RPMI8226 (cell line): ENCODE measurements at places on chromosomes 16 and 17.

DNA sequence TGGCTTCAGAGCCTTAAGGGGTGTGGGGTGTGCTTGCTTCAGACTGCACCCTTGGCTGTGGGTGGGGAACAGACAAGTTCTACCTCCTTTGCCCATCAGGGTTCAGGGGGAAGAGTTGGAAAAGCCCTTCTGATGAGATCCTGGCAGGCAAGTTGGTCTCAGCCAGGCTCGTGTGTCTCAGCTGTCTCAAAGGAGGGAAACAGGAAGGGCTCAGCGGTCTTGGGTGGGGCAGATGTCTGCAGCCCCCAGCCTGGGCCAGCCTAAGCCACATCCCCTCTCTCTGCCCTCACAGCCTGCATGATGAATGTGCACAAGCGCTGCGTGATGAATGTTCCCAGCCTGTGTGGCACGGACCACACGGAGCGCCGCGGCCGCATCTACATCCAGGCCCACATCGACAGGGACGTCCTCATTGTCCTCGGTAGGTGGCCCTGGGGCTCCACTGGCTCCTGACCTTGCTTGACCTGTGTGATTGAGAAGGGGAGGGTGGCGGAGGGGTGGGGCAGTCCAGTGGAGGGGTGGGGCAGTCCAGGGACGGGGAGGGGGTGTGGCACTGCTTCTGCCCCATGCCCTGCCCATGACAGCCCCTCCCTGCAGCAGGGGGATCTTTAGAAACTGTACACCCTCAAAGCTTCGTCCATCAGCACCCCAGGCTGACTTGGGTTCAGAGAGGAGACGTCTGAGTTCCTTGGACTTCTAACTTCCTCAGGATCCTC, 199.5 kb downstream of the PRKCB start:
- no peak for DNase-seq

GRCh38 chr16:84922351-84923120, 88.8 kb downstream of the ZDHHC7 start:
- DNase-seq: no peak

GRCh38 chr16:27312580-27313421, 973 bp upstream of the IL4R start:
- DNase-seq: no peak

DNA sequence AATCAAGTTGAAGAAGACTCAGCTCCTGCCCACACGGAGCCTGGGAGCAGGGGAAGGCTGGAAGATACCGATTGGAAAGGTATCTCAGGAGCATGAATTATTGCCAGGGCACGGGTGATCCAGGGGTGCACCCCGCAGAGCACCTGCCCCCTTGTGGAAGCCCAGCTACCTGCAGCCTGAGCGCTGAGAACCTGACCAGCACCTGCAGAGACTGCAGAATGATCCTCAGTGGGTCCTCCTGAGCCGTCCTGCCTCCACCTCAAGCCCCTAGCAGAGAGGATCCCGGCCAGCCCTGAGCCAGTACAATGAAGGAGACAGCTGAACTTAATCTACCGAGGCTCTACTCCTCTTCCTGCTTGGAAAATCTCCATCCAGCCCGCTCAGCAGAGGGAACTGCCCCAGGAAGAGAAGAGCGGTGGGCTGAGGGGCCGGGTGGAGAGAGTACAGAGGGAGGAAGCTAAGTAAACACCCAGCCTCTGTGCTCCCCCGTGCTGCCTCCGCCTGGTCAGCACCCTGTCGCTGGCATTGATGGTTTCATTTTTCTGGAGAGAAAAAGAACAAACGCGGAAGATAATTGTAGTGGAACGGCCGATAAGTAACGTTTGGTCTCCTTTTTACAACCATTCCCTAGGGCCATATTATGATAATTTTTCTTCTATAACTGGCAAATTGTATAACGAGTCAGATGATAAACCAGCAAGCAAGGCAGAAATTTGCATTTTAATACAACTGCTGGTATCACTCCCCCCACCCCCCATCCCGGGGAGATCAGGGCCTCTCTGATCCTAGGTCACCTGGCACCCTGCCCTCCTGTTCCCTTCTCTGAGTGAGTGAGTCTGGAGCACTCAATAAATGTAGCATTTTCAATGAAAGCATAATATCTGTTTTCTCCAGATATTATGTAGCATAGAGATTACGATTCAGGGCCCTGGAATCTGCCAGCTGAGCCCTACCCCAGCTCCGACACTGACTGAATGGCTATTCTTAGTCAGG, 204.5 kb upstream of the RPL38 start:
- peak; percentile 73 for DNase-seq

GRCh38 chr16:72168365-72168764, 3.6 kb downstream of the PMFBP1 start:
- DNase-seq: no peak

DNA sequence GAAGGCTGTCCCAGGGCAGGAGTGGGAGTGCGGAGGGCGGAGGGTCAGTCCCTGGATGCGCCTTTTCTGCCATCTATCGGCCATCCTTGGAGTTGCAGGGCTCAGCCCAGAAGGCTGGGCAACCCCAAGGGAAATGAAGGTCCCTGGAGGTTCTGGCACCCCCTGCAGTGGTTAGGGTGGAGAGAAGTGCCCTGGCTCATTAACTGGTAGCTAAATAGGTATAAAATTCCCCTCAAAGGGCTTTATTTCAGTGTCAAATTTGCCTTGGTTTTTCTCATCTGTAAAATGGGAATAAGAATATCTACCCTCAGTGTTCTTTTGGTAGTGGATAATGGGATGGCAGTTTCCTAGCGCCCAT, 22.4 kb downstream of the C17orf75 start:
- DNase-seq: peak; percentile 76

DNA sequence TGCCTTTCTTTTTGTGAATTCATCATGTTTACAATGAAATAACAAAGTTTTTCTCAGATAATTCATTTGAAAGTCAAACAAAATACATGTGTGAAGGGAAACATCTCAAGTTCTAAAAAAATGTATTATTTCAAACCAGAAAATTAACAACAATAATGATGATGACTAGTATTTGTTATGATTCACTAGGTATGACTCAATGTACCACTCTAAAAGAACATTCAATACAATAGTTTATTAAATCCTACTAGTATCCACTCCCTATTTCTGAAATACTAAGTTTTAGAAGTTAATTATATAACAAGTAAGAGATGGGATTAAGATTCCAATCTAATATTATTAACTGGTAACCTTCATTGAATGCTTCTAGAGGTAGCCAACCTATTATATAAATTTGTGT, 1444.8 kb upstream of the CDH8 start:
- no peak for DNase-seq

DNA sequence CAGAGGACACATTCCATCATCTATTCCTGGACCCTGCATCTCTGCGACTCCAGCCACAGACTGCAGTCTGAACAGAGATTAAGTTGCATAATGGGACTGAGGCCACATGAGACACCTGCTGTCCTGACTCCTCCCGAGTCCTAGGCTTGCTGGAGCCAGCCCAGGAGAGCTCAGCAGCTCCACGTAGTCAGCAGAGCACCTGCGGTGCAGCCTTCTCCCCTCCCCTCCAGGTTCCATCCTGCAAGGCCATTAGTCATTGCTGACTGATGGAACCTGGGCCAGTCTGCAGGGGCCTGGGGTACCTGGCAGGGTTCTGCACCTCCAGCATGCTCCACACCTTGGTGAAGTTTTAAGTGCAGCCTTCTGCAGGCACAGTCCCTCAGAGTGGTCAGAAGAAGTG, 76.7 kb downstream of the PLD6 start:
- peak; percentile 42 for DNase-seq

DNA sequence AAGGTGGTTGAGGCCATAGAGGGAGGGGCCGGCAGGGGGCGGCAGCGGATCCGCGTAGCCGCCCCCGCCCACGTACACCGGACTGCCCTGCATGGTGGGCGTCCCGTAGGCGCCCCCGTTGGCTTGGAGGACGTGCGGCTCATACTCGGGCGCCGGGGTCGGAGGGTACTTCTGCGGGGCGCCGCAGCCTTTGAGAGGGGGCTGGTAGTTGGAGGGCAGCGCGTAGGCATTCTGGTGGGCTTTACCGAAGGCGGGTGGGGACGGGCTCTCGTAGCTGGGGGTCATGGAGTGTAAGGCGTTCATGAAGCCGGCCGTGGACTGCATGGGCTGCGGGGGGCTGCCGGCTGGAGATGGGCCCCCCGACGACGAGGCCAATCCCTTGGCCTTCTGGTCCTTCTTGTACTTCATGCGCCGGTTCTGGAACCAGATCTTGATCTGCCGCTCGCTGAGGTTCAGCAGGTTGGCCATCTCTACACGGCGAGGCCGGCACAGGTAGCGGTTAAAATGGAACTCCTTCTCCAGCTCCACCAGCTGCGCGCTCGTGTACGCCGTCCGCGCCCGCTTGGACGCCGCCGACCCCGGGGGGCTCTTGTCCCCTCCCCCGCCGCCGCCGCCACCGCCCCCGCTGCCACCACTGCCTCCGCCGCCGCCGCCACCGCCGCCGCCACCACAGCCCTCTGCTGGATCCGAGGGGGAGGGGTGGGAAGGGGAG, 5.7 kb upstream of the HOXB2 start:
- DNase-seq: no peak

- DNase-seq: no peak
Observed at GRCh38 chr17:20989481-20989880, 53.3 kb downstream of the USP22 start.

- peak; percentile 89 for DNase-seq
Observed at GRCh38 chr17:63834431-63835166, 7.1 kb upstream of the FTSJ3 start.

DNA sequence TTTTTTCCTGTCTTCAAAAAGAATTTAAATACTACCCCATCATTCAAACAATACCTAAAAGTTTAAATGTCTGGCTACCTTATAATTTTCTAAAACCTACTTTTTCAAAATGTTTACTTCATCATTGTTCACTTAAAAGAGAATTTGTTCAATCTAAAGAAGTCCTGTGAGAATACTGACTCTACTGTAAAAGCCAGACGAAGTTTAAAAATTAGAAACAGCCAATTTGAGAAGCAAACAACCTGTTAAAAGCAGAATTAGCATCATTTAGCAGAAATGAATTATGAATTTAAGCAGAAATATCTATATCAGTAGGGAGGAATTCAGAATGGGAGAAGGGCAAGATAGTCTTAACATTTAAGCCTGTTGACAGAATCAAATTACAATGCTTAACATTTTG, 2.1 kb downstream of the SKA2 start:
- DNase-seq: no peak

GRCh38 chr17:61379457-61380216, 20.0 kb upstream of the TBX2 start:
- no peak for DNase-seq

- peak; percentile 69 for DNase-seq
Observed at GRCh38 chr16:4200000-4200780, 41.7 kb downstream of the SRL start.

- DNase-seq: no peak
Observed at GRCh38 chr17:12463102-12463501, 202.6 kb upstream of the MYOCD start.

DNA sequence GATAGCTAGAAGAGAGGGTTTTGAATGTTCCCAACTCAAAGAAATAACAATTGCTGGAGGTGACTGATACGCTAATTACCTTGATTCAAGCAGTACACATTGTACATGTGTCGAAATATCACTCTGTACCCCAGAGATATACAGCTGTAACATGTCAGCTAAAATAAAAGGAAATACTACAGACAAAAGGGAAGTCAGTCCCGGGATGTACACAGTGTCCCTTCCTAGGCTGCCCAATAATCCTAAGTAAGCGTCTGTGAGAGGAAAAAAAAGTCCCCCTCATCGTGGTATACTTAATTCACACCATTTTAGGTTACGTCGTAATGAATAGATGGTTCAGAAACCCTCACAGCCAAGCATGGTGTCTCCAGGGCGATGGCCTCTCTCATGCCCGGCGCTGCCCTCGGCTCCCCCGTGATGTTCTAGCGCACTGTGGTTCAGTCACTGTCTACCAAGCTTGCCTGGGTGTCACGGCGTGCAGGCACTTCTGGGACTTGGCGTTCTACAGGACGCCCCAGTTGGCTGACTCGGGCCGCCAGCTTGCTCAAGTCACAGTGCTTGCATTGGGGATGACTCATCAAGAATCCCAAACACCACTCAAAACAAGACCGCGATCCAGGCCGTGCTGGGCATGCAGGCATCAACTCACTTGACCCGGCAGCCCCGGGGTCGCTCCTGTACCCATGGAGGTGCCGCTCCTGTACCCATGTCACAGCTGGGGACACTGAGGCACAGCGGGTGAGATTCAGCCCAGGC, 27.6 kb downstream of the CCDC40 start:
- no peak for DNase-seq

DNA sequence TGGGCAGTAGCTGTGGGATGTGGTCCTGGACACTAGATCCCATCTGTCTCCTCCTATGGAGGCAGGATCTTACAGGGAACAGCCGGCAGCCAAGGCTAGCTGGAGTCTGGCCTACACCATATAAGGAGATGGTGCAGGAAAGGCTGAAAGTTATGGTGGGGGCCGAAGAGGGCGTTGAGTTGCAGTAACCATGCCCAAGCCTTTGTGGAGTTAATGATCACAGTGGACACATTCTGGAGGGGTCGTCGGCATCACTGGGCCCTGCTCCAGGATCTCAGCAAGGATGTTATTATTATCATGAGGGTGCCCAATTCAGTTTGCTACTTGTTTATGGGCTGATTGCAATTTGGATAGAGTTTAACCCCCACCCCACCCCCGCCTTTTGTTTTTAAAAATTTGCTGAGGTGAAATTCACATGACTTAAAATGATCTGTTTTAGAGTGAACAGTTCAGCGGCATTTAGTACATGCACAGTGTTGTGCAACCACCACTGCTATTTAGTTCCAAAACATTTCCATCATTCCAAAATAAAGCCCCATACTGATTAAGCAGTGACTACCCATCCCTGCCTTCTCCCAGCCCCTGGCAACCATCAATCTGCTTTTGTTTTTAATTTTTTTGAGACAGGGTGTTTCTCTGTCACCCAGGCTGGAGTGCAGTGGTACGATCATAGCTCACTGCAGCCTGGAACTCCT, 184.3 kb upstream of the CACNG3 start:
- DNase-seq: no peak

- DNase-seq: no peak
Observed at GRCh38 chr16:11060842-11061241, 116.5 kb downstream of the CLEC16A start.

DNA sequence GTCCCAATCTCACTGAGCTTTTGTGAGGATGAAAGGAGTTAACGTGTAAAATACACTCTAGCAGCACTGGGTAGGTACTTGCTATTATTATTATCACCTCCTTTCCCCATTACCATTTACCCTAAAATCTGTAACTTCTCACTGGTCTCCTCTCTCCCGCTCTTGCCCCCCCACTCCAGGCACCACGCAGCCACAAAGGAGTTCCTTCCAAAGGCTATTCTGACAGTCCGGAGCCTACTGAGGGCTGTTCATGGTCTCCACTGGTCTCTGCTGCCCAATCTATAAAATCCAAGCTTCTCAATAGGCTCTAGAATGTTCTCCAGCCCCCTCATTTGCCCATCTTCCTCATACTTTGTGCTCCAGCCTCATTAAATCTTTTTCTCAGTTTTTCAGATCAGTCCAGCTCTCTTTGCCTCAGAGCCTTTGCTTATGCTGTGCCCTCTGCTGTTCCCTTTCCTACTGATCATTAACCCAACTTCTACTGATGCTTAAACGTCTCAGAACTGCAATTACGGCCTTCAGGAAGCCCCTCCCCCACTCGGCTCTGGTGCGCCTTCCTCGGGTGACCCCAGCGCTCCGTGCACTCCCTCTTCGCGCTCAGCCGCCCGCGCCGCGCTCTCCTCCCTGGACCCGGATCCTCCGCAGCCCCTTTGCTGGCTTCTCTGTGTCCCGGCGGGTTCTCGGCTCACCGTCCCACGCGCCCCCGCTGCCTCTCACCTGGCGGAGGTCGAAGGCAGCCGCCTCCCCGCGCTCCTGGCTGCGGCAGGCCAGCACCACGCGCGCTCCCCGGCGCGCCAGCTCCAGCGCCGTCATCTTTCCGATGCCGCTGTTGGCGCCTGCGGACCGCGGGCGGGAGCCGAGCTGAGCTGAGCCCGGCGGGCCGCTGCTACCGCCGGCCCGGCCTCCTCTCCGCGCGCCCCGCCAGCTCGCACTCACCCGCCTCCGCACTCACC, 737 bp downstream of the DHRS13 start:
- peak; percentile 68 for DNase-seq
